ENCODE measurements at places on chromosomes 1 and 21.

DNA sequence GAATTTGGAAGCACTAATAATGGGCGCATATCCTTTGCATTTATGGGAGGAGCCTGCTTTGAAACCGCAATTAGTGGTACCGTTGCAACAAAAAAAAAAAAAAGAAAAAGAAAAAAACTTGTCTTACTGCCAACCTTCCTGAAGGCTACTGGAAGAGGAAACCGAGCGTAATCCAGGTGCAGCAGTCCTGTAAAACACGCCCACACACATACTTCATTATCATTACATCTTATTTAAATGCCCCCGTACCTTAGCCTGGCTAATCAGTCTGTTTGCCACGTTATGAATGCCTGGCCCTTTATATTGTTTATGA is 686 bp upstream of the ZNF281 start:
- no peak for DNase-seq

GRCh38 chr1:230849451-230850224 is 18.7 kb downstream of the C1orf198 start:
- no peak for DNase-seq

DNA sequence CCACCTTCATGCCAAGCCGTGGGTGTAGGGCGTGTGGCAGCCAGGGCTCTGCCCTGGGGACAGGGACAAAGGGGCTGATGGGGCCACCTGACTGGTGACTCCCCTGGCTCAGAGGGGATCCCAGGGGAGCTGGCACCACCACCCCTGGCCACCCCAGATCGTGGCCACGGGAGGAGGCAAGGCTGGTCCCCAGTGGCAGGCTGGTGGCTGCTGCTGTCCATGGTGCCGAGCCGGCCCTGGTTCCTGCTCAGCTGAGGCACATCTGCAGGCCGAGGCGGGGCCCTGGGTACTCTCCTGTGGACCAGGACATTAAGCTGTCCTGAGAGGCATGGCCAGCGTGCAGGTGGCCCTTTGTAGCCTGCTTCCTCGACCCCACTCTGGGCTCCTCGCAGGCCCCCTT is 6.5 kb downstream of the PLCH2 start:
- DNase-seq, result no peak

GRCh38 chr1:58592522-58593134 is 15.6 kb upstream of the TACSTD2 start:
- no peak for DNase-seq

DNA sequence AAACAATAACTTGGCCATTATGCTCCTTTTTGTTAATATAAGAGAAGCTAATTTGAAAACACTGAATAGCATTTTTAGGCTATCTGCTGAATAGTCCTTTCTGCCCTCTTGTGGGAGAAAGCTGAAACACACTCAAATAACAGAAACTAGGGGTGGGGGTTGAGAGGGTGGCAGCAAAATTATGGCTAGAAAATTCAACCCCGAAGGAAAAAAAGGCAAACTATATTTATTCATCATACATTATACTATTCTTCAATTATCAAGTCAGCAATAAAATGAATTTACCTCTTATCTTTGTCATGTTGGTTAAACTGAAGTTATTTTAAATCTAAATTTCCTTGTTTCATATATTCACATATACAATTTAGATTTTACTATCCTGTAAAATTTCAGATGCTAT is 255.9 kb downstream of the FAF1 start:
- no peak for DNase-seq

DNA sequence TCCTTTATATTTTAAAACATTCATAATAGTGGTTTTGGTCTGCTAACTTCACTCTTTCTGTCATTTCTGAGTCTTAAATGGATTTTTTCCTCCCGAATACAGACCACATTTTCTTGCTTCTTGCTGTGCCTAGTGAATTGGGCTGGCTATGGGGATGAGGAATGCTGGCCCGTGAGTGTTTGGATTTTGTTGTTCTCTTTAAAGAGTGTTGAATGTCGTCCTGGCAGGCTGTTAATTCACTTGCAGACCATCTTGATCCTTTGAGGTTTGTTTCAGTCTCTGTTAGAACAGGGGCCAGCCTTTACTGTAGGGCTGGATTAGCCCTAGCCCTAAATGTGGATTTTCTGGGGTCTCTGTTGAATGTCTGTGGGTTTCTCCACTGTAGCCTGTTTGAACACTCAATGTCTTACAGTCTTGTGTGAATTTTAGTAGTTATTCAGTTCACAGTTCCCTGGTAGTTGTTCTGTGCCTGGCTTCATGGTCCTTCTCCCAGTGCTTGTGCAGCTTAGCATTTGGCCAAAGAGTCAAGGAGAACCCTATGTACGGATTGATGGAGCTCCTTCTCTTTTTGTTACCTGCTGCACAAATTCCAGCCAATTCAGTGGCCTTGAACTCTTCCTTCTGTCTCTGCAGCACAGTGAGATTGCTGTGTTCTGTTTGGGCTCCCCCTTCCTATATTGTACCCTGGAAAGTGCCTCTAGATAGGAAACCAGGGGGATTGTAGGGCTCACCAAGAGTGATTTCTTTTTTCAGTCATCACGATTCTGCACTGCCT is 95.7 kb downstream of the DYRK1A start:
- DNase-seq, result no peak

DNA sequence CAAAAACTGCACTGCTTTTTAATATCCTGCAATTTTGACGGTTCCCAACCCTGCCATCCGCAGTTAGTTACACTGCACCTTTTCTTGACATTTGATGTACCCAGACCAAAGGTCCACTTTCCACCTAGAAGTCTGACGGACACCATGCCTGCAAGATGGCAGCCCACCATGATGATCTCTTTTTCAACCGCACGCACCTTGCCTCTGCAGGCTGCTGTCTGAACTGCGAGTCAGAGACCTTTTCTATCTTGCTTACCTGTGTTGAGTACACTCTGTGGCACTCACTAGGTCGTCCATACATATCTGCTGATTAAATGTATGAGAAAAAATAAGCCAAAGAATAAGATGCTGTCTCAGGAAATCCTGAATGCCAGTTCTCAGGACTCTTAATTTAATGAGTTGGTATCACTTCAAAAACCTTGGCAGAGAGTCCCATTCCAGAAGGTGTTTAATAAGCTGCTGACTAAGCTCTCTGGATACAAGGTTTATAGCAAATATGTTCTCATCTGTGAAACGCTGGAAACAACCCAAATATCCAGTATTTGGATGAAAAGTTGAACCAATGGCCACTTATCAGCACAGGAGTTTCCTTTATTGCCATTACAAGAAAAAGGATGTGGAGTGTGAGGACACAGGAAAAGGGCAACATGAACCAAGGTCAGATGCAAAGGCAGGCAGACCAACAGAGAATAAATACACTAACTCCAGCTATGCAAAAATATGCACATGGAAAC is 37.9 kb downstream of the GNG12 start:
- DNase-seq, result no peak

GRCh38 chr1:165369255-165369848 is 12.8 kb upstream of the LMX1A start:
- no peak for DNase-seq

GRCh38 chr1:33300673-33301072 is 20.2 kb downstream of the A3GALT2 start:
- DNase-seq, result no peak

DNA sequence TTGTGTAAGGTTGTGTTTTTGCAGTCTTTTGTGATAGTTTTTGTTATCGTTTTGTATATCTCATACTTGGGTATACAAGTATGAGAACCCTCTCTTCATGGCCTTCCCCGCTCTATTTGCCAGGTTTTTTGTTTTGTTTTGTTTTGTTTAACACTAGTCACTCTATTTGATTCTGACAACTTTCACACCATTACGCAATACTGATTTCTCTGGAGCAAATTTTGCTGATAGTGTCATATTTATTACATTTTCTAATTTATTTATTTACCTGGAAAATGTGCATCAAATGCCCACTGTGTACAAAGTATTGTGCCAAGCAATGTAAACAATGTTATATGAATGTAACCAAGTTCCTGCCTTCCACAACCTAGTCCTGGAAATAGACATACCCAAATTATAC is 90.1 kb downstream of the LRRC40 start:
- DNase-seq, result no peak

- DNase-seq, result no peak
Measured at GRCh38 chr1:228784181-228784580, 48.9 kb downstream of the RHOU start.

DNA sequence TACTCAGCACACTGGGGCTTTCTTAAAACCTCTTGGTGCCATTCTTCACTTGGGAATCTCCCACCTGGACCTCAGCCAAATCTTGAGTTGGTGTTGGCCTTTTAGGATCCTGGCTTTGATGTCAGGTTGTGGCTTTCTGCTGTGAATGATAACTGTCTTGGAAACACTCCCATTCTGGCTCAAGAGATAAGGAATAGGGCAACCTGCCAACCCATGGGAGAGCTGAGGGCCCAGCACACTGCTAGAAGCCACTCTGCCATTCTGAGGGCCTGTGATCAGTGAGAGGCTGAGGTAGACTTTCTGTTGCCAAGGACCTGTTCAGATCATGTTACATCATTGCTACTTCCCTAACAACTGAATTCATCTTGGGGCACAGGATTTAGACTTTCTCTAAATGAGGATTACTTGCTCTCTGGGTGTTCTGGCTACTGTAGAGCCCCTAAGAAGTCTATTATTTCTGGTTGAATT is 45.8 kb downstream of the TTC39A start:
- DNase-seq, result no peak

DNA sequence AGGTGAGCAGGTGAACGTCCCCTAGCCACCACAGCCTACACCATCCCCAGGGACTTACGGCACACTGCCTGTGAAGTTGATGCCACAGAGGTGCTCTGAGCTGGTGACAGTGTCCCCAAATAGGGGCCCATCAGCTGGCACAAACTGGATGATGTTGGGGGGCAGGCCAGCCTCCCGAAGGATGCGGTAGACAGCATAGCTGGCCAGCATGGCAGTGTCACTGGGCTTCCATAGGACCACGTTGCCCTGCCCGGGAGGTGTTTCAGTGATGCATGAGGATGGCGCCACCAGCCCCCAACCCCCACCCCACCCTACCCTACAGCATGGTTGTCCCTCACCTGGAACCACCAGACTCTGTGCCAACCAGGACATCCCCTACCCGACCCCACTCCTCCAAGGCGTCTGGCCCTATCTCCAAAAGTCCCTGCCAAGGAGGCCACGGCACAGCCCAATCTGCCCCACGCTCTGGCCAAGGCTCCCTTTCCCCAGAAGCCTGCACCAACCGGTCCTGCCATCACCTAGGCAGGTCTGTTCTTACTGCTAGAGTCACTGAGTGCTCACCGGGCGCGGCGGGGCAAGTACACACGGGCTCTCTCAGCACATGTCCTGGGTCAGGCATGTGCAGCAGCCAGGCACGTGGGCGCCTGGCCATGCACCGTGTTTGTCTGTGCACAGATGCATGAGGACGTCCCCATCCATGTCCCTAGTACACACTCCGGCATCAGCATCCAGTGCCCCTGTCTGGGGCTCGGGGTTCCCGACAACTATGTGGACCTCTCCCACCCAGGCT is 20.5 kb downstream of the ALDH4A1 start:
- no peak for DNase-seq

GRCh38 chr1:57713501-57713900 is 289.6 kb upstream of the DAB1 start:
- DNase-seq, result no peak

DNA sequence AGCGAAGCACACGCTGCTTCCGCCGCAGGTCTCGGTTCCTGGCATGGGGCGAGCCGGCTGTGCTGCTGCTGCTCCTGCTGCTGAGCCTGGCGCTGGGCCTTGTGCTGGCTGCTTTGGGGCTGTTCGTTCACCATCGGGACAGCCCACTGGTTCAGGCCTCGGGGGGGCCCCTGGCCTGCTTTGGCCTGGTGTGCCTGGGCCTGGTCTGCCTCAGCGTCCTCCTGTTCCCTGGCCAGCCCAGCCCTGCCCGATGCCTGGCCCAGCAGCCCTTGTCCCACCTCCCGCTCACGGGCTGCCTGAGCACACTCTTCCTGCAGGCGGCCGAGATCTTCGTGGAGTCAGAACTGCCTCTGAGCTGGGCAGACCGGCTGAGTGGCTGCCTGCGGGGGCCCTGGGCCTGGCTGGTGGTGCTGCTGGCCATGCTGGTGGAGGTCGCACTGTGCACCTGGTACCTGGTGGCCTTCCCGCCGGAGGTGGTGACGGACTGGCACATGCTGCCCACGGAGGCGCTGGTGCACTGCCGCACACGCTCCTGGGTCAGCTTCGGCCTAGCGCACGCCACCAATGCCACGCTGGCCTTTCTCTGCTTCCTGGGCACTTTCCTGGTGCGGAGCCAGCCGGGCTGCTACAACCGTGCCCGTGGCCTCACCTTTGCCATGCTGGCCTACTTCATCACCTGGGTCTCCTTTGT is 2.6 kb downstream of the TAS1R3 start:
- no peak for DNase-seq

DNA sequence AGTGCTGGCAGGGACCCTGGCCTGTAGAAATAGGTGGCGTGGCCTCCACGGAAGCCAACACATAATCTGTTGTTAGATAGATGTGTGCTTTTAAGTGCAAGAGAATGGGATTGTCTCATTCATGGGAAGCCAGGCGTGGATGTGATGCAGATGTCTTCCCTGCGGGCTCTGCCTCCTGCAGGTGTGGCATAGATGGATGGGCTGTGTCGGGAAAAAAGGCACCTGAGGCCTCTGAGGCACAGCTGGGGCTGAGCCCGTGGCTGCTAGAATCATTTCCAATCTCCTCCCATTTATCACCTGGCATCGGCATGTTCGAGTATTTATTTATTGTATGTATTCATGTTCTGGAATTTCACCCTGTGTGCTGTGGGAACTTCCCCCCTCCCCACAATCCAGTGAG is 353.4 kb upstream of the AJAP1 start:
- no peak for DNase-seq
